ENCODE measurements at places on chromosomes 13 and 19.

DNA sequence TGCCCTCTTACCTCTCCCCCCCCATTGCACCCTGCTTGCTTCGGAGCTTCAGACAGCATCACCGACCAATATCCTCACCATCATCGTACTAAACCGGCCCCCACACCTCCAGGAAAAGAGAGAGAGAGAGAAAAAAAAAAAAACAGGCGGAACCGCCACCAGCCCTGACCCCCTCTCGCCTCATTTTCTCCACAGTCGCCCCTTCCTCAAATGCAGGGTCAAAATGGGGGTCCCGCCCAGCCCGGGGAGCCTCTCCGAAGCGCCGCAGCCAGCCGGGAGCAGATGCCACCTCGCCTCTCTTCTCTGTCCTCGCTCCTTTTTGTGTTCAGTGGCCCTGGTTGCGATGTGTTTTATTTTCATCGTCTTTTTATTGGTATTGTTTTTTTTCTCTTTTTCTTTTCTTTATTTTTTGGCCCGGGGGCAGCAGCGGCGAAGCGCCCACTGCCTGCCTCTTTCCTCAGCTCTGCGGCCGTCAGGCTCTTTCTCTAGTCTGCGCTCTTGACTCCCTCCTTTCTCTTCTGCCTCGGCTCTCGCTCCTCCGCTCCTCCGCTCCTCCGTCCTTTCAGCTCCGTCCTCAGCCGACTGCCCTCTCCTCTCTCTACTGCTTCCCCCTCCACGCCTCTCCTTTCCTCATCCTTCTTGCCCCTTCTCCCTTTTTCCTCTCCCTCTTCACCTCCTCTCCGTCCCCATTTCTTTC is 41.4 kb downstream of the DEDD2 start:
- DNase-seq: no peak

DNA sequence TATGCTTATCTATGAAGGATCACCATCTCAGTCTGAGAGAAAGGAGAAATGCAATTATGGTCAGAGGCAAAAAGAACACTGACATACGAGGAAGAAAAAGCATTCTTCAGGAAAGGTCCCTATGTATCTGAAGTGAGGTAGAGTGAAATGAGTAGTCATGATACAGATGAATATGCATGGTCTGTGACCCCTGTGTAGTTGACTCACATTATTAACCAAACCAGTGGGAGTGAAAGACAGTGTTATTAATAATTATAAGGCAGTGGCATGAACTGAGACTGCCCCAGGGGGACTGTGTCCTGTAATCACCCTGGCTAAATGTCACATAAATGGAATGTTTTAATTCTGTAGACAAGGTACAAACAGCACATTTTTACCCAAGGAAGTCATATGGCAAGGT is 1320.2 kb upstream of the PCDH9 start:
- no peak for DNase-seq

GRCh38 chr13:47865883-47866282 is 135.2 kb downstream of the SUCLA2 start:
- DNase-seq: no peak

- DNase-seq: no peak
Measured at GRCh38 chr19:46945694-46946489, 73.7 kb upstream of the NPAS1 start.

GRCh38 chr19:944171-944567 is 18.3 kb downstream of the ARID3A start:
- DNase-seq: no peak

All from CD4-positive, alpha-beta T cell treated with Interleukin-4 for 4 hours (primary cell).